Amniotic stem cell (primary cell): ENCODE measurements at places on chromosomes 16 and 17.

DNA sequence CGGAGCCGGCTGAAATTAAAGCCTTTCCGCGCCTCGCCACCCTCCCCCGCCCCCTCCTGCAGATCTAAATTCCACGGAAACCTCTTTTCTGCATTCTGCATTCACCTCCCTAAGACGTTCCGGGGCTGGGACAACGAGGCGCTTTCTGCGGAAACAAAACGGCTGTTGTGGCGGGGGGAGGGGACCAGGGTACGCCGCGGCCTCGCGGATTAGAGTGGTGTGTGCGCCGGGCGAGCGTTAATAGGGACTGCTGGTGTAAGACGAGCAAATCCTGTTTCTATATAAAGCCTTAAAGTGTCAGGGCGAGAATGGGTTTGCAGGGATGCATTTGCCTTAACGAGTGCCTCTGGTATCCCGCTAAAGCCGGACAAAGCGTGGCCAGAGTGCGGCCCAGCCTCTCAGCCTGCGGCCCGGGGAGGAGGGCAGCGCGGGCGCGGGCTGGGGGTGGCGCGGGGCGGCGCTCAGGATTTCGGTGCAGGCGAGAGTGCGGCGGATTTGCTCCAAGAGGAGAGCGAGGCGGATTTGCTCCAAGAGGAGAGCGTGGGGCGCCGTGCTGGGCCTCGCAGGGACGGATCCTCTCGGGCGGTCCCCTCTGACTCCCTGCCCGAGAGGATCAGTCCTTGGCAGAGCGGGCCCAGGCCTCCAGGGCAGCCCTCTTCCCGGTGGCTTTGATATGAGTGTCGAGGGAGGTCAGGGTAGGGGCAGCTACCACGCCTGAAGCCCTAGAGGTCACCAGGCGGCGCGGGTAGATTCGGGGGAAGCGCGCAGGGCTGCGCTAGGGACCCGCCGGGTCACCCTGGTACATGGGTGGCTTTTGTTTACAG is 5.1 kb downstream of the BAHCC1 start:
- no peak for DNase-seq

GRCh38 chr17:63492940-63493339 is 16.1 kb downstream of the ACE start:
- DNase-seq, result no peak

DNA sequence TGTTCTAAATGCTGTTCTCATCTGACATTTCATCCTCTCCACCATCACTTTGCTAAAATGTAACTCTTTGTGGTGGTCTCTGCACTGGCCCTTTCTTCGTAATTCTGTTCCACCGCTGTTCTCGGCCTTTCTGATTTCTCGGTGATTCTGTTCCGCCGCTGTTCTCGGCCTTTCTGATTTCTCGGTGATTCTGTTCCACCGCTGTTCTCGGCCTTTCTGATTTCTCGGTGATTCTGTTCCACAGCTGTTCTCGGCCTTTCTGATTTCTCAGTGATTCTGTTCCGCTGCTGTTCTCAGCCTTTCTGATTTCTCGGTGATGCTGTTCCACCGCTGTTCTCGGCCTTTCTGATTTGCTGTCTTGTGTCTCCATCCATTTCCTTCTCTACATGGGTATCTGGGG is 12.3 kb downstream of the FOXF1 start:
- DNase-seq, result no peak

- DNase-seq, result no peak
Observed at GRCh38 chr17:55330344-55330933, 65.7 kb downstream of the HLF start.

DNA sequence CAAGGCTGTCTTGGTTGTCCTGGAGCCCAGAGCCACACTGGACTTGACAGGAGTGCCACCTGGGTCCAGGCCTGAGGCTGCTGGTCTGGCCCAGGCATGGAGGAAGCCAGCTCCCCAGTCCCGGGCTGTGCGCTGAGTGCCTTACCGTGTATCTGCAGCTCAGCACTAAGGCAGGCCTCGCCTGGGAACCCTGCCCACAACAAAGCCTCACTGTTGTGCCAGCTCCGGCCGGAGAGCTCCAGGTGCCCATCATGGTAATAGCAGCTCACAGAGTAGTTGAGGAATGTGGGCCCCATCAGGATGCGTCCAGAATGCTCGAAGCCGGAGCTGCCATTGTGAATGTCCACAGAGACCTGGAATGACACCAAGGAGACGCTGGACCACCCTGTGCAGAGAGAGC is 72.2 kb downstream of the RMI2 start:
- DNase-seq, result no peak

DNA sequence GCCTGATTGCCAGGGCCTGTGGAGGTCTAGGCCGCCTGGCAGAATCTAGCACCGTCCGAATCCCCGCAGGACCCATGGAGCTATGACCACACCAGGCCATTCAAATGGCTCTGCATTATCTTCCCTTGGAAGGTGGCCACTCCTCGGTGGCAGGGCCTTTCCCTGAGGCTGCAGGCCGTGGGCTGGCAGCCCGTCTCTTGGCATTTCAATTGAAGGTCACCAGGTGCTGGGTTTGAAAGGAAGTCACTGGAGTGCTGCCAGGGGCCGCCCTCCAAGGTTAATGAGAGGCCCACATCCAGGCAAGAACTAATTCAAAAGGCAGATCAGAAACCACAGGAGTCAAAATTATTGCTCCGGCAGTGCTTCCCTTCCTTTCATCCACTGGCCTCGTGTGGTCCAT is 27.7 kb upstream of the CACNG5 start:
- no peak for DNase-seq
